Mammary epithelial cell (primary cell): ENCODE measurements at places on chromosomes 5 and 9. TPM values are rescaled to one million over a fixed set of nuclear protein-coding genes. Genes with fewer than 3 reads are reported as not detected.

The CMYA5 gene
- polyA plus RNA-seq: 0.41 TPM

The IFNA7 gene
- polyA plus RNA-seq: not detected

The FAM169A gene
- 7.0 TPM for polyA plus RNA-seq

The CDC20B gene
- 0.05 TPM for polyA plus RNA-seq

The NEUROG1 gene
- polyA plus RNA-seq: not detected

The UBTD2 gene
- 8.9 TPM for polyA plus RNA-seq

The BNC2 gene
- 0.03 TPM for polyA plus RNA-seq

The ECM2 gene
- 0.56 TPM for polyA plus RNA-seq

The ADGRD2 gene
- polyA plus RNA-seq: 0.10 TPM

The PDCD1LG2 gene
- 7.8 TPM for polyA plus RNA-seq

The MRRF gene
- polyA plus RNA-seq: 65.8 TPM

The SLC46A2 gene
- not detected for polyA plus RNA-seq

The SLC6A19 gene
- not detected for polyA plus RNA-seq

The MEIKIN gene
- polyA plus RNA-seq: not detected

The NR5A1 gene
- not detected for polyA plus RNA-seq

The TPRN gene
- 3.3 TPM for polyA plus RNA-seq

The SPINK7 gene
- polyA plus RNA-seq: not detected

The TEX48 gene
- polyA plus RNA-seq: not detected

The ZNF883 gene
- polyA plus RNA-seq: 1.8 TPM

The FBXL7 gene
- polyA plus RNA-seq: 0.01 TPM

The ANKRD33B gene
- polyA plus RNA-seq: 0.50 TPM

The GGTA1 gene
- polyA plus RNA-seq: not detected

The CDH9 gene
- not detected for polyA plus RNA-seq

The TBC1D9B gene
- polyA plus RNA-seq: 71.5 TPM

The PHYHD1 gene
- 1.8 TPM for polyA plus RNA-seq

The ENTREP1 gene
- polyA plus RNA-seq: 1.3 TPM
